ENCODE measurements at places on chromosomes 1 and 21.

- no peak for DNase-seq
These were observed 27.8 kb upstream of the CCSAP start for GRCh38 chr1:229370601-229371021.

DNA sequence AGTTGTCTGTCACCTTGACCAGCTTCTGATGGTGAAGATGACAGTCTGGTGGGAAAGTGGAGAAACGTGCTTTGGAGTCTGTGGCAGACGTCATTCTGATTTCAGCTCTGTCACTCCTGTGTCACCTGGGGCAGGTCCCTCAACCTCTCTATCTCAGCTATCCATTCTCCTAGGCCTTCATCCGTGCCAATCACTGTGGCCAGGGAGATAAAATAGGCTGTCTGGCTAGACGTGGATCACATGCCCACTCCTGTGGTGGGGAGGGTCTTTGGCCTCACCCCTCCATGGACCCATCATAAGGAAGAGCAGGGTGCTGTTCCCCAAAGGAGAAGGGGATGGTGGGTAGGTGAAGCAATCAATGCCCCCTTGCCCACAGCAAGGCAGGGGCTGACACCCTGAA is 140.3 kb downstream of the ACTL8 start:
- DNase-seq, result no peak

- no peak for DNase-seq
These were observed 141.0 kb upstream of the HP1BP3 start for GRCh38 chr1:20928146-20928545.

DNA sequence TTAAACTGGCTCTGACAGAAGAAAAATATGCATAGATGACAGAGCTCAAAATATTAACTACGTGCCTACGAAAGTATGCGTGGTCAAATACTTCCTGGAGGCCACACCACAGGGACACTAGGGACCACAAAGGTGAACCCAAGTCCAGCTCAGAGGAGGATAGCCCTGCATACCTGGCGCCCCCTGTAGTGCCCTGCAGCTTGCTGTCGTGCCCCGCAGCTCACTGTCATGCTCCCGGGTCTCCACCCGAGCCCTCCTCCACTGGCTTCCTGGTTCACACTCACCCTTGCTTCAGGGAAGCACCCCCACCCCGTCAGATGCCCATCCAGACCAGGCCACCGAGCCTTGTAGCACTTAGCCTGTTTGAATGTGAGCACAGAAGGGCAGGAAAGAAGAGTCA is 16.7 kb upstream of the NADK start:
- no peak for DNase-seq

- no peak for DNase-seq
These were observed 9.8 kb upstream of the PRSS38 start for GRCh38 chr1:227805606-227806197.

- DNase-seq, result peak; percentile 83
These were observed 21.6 kb upstream of the STUM start for GRCh38 chr1:226526801-226527595.

- DNase-seq, result no peak
These were observed 25.7 kb downstream of the COQ8A start for GRCh38 chr1:226965581-226966440.

GRCh38 chr1:222618880-222619596 is 1.1 kb downstream of the MIA3 start:
- peak; percentile 42 for DNase-seq

GRCh38 chr1:44842862-44843655 is at the start of gene PTCH2:
PTCH2 (minus strand) TSS chr1:44843253; CDS start chr1:44842932, 321 bp downstream.
- peak; percentile 92 for DNase-seq

- no peak for DNase-seq
These were observed 8.9 kb upstream of the KCND3 start for GRCh38 chr1:111998332-111998731.

DNA sequence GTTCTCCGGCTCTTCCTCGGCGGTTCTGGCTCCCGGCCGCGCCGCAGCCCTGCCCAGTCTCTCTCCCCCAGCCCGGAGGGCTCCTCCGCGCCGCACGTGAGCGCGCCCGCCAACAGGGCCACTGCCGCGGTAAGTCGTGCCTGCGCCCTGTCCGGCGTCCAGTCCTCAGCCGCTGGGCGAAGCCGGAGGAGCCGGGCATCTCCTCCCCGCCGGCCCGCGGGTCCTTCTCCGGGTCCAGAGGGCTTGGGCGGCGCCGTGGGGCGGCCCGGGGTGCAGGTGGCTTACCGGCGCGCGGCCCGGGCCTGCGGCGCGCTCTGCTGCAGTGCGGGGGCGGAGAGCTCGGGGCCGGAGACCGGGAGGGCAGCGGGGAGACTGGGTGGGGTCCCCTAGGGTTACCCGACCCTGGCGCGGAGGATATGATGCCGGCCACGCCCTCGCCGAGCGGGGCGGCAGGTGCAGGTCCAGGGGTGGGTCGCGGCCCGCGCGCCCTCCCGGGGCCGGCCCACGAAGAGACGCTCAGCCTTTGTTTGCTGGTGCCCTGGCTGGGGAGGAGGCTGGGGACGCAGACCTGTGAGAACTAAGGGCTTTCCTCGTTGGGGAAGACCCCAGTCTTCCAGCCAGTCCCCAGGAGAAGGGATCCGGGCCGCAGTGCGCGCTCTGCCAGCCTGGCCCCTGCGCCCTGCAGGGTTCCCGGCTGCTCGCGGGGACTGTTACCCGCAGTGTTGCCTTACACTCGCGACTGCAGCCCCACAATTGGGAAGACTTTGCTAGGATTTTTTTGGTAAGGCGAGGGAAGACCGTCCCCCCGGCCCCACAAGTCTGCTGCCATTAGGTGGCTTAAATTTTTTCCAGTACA is at the start of gene DOP1B:
DOP1B (plus strand) TSS at position 10 of the 856 bp plus-strand sequence. CDS start 7,910 bp downstream, outside the sequence.
- peak; percentile 34 for DNase-seq
